ENCODE measurements at places on chromosomes 7 and 10. TPM values are rescaled to one million over a fixed set of nuclear protein-coding genes. Genes with fewer than 3 reads are reported as not detected.

- DNase-seq = no peak
Observed at GRCh38 chr7:111429781-111430180, 132.5 kb downstream of the IMMP2L start.

DNA sequence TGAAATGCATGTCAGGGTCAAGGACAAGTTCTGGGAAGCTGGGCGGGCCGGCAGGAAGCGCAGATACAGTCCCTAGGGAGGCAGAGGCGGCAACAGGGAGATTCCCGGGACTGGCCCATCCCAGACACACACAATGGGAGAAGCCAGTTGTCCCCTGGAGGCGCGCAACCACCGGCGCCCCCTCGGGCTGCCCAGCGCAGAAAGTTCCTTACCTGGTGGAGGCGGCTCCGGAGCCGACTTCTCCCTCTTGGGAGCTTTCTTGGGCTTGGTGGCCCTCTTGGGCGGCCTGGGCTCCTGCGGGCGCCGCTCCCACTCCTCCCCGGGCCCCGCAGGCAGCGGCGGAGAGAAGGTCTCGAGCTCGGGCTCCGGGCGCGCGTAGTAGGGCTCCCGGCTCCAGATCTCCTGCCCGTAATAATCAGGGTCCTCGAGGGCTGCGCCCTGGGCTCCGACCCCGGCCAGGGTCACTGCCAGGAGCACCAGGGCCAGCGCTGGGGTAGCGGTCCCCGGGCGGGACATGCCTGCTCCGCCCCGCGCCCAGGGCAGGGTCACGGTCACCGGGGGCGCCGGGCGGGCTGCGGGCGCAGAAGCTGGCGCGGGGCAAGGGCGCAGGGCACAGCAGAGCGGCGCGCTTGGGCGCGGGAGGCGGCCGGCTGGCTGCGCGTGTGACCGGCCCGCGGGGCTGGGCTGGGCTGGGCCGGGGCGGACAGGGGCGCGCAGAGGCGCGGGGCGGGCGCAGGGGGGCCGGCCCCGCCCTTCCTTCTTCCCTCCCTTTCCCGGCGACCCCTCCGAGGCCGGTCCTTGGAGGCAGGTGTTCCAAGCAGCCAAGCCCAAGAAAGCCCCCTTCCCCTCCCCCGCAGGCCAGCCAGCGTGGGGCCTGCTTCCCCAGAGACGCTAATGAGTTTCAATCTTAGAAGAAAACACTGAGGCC, at the start of gene CPXM2:
TSS of gene CPXM2 (minus strand) at position 664 of the 928 bp plus-strand sequence. CDS start at position 516, 148 bp downstream.
- no peak for DNase-seq

DNA sequence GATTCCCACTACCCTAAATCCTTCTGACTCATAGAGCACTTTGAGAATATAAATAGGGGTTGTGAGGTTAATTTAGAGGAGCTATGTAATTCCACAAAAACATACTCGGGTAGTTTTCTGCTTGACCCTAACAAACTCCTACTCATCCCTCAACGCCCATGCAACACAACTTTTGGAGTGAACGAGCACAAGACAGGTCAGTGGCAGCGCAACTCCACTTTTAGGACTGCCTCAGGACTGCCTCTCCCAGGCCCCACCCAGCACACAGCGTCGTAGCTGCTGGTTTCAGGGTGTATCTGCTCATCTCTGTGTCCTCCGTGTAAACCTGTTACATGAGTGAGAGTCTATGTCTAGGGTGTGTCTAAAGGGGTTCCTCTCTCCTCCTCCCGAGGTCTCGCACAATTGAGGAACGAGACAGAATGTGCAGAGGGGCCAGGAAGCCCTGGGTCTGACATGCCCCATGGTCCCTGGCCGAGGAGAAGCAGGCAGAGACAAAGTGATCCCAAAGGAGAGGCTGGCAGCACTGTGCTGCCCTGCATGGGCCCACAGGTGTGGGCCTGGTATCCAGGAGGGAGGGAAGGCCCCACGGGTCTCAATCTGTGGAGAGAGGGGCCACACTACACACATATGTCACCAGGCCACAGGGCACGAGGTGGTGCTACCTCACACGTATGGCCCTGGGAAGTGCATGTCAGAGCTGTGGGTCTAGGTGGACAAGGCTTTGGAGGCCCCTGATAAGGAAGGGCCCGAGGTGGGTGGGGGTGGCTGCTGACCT, 45.5 kb downstream of the CAMK2B start:
- DNase-seq = no peak

DNA sequence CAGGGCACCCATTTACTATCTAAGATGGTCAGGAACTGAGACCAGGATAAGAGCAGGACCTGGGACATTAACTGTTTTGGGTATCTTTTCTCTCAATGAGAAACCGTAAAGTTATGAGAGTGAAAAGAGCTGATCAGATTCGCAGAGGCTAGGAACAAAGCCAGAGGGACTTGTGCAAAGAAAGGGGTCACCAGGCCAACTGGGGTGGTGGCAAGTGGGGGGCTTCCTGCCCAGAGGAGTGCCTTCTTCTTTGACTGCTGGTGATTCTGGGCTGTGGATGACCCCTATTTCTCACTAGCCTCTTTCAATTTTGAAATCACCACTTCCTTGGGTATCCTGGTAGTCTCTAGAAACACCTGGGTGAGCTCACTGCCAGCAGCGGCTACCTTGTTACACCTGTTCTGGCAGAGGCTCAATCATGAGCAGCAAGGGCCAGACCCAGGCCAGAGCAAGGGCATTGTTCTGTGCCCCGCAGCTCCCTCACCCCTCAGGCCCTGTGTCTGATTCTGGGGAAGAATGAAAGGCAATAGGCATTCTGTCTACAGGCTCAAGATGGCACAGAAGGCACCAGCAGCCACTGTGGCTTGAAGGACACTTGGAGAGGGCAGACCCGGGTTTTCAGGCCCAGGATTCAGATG, 999 bp downstream of the SFTPD start:
- no peak for DNase-seq

The PON1 gene
- 0.67 TPM for total RNA-seq

Data from left lung (tissue), 14 donors.